ENCODE measurements at places on chromosomes 16 and 17.
A peak's percentile ranks its signal among the peaks of the same experiment; 100 is the strongest.

DNA sequence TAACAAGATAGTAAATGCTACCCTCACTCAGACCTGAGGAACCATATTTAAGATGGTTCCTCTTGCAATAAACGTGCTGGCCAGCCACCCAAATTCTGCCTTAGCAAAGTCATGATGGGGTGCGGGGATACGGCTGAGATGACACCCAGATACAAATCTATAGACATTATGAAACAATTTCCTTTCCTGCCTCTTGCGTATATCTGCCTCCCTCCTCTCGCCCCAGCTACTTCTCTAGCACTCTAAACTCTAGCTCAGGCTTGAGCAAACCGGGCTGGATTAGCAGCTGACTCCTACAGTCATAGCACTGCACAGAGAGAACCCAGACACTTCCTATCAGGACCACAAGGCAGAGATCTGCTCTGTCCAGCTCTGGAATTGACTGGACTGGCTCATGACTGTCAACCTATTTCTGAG lies 22.3 kb downstream of the CD300LF start:
- DNase-seq: peak; percentile 95

DNA sequence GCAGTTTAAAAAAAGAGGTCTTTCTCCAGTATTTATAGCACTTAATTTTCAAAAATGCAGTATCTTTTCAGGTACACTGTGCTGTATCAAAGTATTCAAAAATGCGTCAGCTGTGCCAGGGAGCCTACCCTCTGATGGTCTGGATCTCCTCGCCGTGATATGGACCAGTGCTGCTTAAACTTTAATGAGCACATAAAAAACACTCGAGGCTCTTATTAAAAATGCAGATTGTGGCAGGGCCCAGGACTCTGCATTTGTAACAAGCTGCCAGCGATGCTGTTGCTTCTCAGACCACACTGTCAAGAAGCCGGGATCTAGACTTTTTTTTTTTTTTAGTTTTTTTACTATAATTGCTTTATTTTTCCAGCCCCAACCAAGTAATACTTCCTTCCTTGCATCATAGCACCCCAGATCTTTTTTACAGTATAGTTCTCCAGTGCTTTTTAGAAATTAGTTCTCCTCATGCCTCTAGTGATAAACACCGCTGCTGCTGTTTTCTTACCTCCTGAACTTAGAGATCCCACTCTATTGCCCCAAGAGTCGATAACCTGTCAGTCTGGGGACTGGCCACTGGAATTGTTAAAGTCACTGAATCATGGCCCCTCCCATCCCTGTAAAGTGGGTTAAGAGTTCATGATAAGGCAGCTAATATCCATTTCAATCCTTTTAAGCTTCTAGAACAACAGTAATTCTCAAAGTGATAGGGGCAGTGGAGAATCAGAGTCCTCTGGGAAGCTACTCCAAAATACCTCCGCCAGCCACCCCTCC lies 1.6 kb upstream of the SMARCD2 start:
- DNase-seq: no peak

DNA sequence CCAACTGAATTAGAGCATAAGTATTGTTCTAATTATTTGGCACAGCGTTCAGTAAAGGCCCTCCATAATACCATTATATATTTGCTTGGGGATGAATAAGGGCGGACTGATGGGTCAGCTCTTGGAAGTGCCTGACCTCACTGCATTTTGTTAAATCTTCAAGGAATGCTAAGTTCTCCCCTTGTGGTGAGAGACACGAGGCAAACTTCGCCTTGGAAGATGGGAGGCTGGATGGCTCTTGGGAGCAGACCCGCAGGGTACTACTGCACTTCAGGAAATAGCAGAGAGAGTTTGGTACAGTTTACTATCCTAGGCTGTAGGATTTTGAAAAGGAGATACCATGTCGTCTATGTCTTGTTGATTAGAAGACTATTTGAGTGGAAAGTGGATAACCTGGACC lies 87.0 kb upstream of the RPRML start:
- no peak for DNase-seq

DNA sequence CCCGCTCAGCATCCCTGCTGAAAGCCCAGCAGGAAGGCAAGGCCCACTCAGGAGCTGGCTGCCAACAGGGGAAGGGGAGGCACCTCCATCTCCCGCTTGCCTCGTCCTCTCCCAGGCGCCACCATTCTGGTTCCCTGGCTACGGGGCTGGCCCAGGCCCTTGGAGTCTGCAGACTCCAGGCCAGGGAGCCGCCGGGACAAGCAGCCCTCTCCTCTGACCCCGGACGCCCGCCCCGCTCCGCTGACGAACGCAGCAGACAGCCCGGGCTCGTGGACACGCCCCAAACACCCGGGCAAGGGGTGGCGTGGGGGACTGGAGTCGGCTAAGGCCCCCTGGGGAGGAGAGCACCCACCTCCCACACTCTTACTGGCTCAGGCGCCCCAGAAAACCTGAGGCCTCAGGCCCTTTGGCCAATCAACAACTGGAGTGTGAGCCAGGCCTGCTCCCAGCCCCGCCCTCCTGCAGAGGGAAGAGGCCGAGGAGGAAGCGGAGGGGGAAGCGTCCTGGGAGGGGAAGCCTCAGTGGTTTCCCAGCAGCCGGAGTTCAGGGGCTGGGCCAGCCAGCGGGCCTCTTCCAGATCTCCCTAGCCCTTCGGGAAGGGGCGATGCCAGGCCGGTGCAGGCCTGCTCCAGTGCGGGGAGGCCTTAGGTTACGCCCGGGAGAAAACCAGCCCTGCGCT lies 4.2 kb downstream of the MNT start:
- DNase-seq: peak; percentile 65

- peak; percentile 21 for DNase-seq
These were observed 396 bp downstream of the NFE2L1 start for GRCh38 chr17:48048384-48049126.

- DNase-seq: no peak
These were observed 16.3 kb upstream of the NKD1 start for GRCh38 chr16:50531901-50532300.

- DNase-seq: no peak
These were observed 86.3 kb downstream of the SPECC1 start for GRCh38 chr17:20095336-20096080.

DNA sequence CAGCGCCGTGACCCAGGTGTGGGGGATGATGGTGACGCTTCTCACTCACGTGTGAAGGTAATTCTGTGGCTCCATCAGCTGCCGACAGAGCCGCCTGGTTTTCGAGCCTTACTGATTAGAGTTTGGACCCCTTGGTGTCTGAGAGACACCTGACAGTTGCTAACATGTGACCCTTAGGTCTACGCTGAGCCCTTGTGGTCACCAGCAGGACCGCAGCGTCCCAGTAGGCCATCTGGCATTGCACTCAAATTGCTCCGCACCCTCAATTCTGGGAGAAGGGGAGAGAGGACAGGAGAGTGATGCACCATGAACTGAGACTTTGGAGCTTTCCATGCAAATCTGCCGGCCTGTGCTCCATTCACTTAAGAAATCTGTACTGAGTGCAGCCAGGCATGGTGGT lies 2.5 kb downstream of the FLYWCH1 start:
- DNase-seq: no peak

DNA sequence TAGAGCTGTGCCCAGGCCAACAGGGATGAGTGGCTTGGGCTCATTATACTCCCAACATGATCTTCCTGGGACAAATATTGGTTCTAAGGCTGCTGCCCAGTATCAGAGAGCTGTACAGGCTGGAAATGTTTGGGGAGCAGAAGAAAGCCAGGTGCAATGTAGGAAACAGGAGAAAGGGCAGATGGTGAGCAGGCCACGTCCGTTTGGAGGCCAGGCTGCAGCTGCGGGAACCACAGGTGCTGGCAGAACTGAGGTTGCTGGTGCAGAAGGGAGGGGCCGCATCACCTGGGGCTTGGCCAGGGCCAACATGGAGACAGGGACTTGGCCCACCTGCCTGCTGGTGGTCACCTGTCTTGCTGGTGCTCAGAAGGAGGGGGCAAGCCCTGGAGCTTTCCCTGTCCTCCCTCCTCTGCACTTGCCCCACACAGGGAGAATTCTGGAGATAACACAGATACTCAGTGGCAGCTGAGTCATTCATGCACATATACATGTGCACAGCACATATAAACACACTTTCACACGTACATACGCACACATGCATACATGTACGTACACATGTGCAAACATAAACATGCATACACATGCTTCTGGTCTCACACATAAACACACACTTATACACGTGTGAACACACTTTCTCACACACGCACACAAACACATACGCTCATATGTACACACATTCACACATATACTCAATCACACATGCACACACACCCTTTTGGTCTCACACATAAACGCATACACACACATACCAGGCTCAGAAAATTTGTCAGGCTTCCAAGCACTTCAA lies 67.7 kb downstream of the WSCD1 start:
- DNase-seq: no peak

GRCh38 chr16:27129401-27129800 lies 62.7 kb downstream of the C16orf82 start:
- DNase-seq: no peak

DNA sequence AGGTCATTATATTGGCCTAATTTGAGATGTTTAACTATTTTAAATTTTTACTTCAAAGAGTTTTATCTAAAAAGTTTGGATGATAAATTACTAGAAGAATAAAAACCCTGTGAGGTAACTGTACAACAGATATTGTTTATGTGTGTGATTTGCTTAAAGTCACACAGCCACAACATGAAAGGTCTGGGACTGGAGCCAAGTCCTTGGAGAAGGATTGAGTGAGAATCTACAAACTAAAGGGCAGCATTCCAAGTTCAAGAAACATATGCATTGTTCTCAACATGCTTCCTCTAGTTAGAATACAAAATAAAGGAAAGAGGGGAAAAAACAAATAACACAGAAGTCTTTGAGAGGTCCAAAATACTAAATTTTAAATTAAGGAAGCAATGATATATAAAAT lies 131.5 kb upstream of the MON1B start:
- DNase-seq: no peak

GRCh38 chr17:17793378-17794214 lies 43.2 kb downstream of the SREBF1 start:
- no peak for DNase-seq

DNA sequence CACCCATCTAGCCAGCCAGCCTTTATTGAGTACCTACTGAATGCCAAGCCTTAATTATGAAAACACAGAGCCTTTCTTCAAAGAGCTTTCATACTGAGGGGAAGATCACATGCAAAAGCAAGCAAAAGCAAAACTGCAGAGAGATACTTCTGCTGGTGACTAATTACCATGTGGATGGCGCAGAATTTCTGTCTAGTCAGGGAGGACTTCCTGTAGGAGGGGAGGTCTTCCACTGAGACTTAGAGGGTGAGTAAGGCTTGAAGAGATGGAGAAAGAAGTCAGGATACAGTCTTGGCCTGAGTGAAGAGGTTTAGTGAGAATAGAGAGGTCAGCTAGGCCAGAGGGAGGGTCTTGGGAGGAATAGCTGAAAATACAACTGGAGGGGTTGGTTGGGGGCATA lies 53.9 kb upstream of the CCL2 start:
- DNase-seq: no peak

DNA sequence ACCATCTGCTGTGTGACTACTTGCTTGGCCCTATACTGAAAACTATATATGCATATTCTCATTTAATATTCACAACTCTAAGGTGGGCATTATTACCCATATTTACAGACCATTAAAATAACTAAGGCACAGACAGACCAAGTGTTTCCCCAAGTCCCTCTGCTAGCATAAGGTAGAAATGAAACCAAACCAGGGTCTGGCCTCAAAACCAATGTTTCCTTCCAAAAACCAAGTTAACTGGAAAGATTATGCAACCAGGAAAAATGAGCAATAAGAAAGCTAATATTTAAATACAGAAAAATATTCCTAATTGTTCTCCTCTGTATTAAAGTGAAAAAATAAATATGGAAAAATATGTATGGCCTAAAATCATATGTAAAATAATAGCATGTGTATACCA lies 50.1 kb downstream of the XPO6 start:
- DNase-seq: no peak

DNA sequence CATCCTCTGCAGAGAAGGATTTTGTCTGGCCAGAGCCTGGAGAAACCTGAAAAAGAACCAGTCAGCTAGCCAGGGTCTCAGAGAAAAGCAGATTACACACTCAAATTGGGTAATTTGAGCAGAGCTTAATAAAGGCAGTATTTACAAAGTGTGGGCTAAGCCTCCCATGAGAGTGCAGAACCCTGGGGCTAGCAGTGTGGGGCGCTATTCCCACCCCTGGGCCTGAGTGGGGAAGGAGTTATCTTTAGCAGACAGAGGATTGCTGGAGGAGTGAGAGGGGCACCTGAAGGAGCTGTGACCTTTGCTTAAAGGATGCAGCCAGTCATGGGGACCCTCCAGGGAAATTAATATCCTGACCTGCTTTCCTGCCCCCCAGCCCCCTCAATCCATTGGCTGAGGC lies 46.2 kb downstream of the SNX20 start:
- no peak for DNase-seq

DNA sequence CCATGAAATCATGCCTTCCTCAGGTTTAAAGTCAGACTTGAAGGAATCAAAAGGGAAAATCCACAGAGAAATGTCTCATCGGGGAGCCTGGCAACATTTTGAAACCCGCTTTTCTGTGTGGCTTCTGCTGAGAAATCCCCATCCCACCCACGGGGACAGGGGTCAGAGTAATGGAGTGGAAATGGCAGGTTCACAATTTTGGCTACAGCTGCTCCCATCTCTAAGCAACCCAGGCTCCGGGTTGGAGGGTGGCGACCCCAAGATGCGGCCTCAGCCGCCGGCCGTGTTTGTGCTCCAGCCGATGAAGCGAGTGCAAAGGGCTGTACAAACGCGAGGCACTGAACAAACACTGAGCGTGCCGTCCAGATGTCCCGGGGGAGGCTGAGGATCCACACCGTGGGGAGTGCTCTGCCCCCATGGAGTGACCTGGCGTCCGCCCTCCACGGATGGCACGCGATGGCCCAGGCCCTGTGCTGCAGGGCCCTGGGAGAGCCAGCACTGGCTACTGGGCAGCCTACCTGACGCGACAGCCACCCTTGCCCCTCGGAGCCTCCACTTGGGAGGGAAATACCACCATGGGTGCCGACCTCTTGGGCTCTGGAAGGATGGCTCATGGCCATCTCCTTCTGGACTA lies 22.2 kb downstream of the SLC43A2 start:
- no peak for DNase-seq

DNA sequence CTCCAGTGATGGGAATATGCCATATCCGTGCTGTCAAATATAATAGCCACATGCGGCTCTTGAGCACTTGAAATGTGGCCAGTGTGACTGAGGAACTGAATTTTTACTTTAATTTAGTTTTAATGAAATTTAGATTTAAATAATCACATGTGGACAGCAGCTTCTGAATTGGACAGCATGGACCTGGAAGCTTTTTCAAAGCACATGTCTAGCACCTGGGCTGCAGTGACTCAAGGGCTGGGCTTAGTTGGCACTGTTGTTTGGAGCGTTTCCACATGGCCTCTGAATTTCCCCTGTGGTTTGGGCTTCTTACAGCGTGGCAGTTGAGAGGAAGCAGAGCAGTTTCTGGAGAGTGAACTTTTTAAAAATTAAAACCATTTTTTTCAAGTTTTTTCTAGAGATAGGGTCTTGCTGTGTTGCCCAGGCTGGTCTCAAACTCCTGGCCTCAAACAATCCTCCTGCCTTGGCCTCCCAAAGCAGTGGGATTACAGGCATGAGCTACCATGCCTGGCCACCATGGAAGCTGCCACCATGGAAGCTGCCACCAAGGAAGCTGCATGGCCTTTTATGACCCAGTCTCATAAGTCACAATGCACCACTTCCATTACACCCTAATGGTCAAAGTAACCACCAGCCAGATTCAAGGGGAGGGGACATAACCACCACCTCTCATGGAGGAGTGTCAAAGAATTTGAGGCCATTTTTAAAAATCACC lies 6.7 kb upstream of the TOB1 start:
- no peak for DNase-seq

GRCh38 chr17:7845359-7846062 lies 9.4 kb upstream of the TMEM88 start:
- no peak for DNase-seq

Data from SIG-M5 (cell line).